ENCODE measurements at places on chromosomes 7 and 10.

GRCh38 chr7:155851892-155852291, 39.6 kb upstream of the SHH start:
- peak; percentile 52 for DNase-seq

DNA sequence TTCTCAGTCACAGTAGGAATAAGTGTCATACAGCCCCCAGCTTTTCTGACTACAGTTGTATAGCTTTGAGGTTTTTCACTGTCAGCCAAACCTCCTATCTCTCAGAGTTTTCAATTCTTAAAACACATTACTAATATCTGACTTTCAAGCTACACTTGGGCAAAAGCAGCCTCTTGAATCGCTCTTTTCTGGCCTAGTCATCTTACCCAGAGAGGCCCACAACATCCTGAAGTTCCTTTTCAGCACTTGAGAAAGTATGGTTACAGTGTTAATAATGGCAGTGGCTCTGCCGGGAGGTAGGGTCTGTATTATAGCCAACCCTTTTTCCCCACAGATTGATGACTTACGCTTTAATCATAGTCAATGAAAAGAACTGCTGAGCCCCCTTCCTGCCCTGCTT, 181.0 kb downstream of the LRRC4 start:
- DNase-seq: no peak

GRCh38 chr7:84704380-84704779, 482.5 kb downstream of the SEMA3D start:
- no peak for DNase-seq

DNA sequence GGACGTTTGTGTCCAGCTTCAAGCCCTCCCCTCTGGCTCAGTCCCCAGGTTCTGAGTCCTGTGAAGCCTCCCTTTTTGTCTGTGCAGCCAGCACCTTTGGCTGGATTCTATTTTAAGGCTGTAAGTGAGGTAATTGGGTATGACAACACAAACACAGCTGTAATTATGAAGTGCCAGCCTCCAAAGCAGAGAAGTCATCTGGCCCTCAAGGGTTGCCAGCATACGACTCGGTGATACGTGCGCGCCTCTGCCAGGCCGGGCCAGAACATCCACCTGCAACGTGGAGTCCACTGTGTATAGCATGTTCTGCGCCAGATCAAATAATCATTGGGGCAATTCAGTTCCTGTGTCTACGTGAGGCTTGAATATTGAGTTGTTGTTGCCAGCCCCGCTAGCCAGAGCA, 6.7 kb upstream of the FAM180A start:
- no peak for DNase-seq

- no peak for DNase-seq
These were observed 635 bp upstream of the MYPN start for GRCh38 chr10:68108653-68109052.

GRCh38 chr10:118045837-118046394, 825 bp downstream of the RAB11FIP2 start:
- peak; percentile 73 for DNase-seq

- DNase-seq: no peak
These were observed 48.8 kb downstream of the DLD start for GRCh38 chr7:107939573-107940489.

GRCh38 chr7:34198231-34198641, 292.9 kb downstream of the BMPER start:
- DNase-seq: no peak

DNA sequence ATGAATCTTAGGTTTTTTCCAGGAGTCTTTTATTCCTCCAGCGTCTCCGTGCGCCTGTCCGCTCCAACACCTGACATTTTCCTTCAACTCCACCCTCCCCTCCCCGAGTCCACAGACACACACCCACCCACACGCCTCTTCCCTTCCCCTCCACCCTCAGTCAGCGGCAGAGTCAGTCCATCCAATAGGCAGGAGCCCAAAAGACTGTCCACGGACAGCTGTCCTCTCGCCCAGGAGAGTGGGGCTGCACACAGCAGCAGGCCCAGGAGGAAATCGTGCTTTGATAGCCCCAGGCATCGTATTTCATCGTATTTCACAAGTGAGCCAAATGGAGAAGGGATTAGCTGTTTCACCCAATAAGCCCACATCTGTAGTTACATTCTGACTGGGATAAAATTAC, 285.1 kb downstream of the ZEB1 start:
- no peak for DNase-seq

Measured in activated effector memory CD4-positive, alpha-beta T cell treated with anti-CD3 and anti-CD28 coated beads, Interleukin-2, amount 50 U/mL, for 16 hours (primary cell).